ENCODE measurements at places on chromosomes 6 and 20.

GRCh38 chr6:31713991-31714684, 1.0 kb upstream of the LY6G6D start:
- no peak for DNase-seq

- DNase-seq: no peak
Measured at GRCh38 chr20:51759769-51760510, 8.2 kb downstream of the ATP9A start.

DNA sequence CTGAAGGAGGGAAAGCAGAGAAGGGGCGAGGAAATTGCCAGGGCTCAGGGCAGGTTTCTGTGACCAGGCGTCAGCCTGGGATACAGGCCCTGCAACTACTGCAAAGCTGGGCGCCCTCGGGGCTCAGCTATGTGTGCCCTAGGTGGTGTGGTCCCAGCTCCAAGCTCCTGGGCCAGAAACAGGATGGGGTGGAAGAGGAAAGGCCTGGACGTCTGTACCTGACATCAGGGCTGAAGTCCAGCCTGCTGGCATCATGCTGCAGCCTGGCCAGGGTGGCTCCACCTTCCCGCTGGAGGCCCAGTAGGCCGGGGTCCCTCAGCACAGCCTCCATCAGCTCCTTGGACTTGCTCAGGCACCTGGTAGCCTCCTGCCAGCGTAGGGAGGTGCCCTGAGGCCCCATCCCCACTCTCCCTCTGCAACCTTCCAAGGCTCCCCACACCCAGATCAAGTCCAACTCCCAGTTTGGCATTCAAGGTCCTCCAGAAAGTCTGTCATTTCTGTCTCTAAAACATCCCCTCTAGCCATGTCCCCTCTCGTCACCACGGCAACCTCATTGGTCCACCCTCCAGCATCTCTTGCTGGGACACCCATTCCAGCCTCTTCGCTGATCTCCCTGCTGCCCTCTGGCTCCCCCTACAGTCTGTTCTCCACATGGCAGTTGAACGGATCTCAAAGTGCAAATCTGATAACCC, 38.2 kb downstream of the KIAA1755 start:
- DNase-seq: peak; percentile 50

DNA sequence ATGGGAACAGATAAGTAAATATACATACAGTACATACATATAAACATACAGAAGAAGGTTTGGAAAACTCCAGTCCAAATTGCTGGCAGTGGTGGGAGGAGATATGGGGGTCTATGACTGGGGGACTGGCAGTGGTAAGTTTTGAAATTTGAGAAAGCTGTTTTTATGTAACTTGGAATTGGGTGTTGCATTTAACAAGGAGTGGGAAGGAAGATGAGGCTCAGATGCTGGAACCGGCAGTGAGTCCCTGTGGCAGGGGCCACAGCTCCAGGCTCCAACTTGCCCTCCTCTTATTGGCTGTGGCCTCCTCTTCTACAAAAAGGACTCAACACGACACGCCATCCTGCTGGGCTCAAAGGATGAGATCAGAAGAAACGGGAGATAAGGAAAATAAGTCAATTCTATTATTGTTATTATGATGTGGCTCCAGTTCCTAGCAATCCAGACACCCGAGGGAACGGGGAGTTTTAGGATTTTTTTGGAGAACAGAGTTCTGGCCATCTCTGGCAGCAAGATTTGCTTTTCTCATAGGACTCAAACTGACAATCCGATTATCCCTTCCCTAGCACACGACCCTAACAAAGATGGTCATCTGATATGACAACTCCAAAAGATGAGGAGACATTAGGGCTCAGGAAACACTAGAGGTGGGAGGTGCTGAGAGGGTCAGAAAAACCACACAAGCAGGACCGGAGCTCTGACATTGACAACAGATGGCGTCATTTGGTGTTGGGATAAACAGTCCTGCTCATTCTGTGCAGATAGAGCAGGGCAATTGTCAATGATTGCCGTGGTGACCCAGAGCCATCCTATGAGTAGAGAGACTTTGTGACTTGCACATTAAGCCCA, 6.0 kb upstream of the TGM2 start:
- DNase-seq: peak; percentile 76

- no peak for DNase-seq
Measured at GRCh38 chr6:1654054-1654453, 44.3 kb downstream of the FOXC1 start.

DNA sequence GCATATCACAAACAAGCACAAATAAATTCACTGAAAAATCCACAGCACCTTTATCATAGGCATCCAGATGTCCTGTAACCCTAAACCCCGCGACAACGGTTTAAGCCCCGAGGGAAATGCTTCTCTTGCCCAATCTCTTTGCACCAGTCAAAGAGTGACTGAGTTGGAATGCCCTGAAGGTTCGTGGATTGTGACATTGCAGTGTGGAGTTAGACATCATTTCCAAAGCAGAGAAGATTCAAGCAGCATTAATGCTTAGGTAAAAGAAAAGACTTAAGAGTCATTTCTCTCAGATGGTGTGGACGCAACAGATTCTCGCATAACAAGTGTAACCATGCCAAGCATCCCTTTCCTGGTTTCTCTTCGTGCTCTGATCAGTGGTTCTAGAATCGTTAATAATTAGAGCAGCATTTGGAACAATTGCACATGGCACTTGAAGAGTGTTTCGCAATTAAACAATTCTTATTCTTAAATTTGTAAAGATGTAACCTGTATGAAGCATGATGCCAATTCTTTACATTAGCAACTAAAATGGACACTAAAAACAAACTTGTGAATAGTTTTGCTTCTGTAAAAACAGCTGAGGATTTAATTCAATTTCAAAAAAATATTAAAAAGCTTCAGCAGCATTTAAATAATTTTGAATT, 121.6 kb downstream of the HIVEP2 start:
- DNase-seq: peak; percentile 91

DNA sequence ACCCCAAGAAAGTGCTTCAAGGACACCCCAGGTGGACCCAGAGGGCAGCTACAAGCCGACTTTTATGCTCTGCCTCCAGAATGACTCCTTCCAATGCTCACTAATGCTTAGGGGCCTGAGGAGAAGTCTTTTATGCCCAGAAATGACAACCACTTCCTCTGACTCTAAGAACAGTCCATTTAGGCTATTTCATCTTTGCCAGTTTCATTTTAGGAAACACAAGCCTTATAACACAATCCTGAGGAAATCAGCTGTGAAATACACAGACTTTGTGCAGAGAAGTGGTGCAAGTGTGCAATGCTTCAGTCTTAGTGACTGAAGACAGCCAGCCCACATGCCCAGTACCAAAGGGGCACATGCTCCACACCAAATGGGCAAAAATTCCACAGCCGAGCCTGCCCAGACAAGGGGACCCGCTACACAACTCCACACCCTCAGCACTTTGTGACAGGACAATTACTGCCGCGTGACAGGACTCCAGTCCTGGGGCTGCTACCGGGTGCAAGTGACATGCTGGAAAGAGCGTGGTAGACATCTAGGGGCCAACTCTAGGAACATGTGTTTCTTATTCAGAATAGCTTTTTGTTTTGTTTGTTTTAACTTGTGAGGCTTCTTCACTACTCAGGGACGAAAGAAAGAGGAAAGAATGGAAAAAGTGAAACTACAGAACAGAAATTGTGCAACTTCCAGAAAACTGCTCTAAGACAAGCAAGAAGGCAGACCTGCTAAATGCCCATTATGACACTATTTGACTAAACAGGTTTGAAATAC, 28.2 kb upstream of the PLAGL1 start:
- DNase-seq: no peak

- no peak for DNase-seq
Measured at GRCh38 chr6:46465294-46466165, 25.7 kb downstream of the RCAN2 start.

DNA sequence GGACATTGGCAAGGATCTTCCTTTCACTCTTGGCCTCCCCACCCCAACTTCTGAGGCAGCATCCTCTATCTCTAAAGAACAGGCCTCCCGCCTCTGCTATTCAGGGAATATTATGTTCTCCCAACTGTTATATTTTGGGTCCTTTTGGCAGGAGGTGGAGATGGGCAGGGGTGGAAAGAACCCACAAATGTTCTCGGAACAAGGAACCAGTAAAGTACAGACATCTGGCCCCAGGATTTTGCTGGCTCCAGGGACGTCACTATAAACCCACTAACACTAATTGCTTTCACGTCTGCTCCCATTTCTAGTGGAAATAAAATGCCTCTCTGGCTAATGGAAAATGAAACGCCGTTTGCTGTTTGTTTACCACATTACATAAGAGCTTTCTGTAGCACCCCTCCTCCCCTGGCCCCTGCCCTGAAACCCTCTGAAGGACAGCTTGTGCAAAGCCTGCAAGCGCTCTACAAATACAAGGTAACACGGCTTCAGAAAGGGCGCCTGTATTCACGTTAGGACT, 77.7 kb upstream of the TBC1D7 start:
- DNase-seq: peak; percentile 59

DNA sequence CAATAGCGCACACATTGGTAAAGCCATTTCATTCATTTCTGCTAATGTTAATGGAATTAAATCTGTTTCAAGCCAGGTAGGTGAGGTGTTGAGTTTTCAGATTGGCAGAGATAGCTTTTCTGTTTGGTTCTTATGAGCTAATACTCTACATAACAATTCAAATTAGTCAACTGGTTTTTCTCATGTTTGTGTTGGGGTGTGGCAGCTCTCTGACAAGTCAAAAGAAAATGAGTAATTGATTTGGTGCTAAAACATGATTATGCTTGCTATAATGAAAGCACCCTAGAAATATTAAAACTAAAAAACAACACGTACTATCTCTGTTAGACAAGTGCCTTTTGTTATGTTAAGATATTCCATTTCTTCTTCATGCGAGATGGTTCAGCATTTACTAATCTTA, 13.6 kb downstream of the PPP1R14C start:
- DNase-seq: no peak

DNA sequence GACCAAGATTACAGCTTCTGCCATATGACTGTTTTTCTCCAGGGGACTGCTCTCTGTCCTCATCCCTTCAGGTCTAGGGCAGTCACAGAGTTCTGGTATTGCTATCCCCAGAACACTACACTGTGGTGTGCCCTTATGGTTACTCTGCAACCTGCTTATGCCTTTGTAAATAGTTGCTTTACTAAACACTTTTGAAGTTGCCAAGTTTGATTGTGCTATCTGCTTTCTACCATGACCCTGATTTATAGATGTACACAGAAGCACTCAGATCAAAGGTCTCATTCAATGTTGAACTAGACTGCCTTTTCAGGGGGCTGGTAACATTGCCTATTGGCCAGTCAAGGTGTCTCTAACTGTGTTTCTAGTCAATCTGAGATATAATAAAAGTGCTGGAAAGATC, 794.7 kb downstream of the DHX35 start:
- DNase-seq: no peak

- no peak for DNase-seq
Measured at GRCh38 chr6:23533311-23533710, 592.7 kb upstream of the NRSN1 start.

Data from NCI-H524 (cell line).